ENCODE measurements at places on chromosomes 3 and 15. TPM values are rescaled to one million over a fixed set of nuclear protein-coding genes. Genes with fewer than 3 reads are reported as not detected.

DNA sequence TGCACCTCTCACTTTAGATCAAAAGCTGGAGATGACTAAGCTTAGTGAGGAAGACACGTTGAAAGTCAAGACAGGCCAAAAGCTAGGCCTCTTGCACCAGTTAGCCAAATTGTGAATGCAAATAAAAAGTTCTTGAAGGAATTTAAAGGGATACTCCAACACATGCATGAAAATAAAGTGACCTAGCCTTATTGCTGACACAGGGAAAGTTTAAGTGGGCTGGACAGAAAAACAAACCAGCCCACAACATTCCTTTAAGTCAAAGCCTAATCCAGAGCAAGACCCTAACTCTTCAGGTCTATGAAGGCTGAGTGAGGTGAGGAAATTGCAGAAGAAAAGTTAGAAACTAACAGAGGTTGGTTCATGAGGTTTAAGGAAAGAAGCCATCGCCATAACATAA is 100.6 kb upstream of the PSMD6 start:
- no peak overlapping the region for H3K27ac ChIP-seq
- H3K36me3 ChIP-seq = no peaks in the 10 kb centered on the region
- H3K4me1 ChIP-seq = no peaks in the 10 kb centered on the region
- H3K4me3 ChIP-seq = no peak overlapping the region

DNA sequence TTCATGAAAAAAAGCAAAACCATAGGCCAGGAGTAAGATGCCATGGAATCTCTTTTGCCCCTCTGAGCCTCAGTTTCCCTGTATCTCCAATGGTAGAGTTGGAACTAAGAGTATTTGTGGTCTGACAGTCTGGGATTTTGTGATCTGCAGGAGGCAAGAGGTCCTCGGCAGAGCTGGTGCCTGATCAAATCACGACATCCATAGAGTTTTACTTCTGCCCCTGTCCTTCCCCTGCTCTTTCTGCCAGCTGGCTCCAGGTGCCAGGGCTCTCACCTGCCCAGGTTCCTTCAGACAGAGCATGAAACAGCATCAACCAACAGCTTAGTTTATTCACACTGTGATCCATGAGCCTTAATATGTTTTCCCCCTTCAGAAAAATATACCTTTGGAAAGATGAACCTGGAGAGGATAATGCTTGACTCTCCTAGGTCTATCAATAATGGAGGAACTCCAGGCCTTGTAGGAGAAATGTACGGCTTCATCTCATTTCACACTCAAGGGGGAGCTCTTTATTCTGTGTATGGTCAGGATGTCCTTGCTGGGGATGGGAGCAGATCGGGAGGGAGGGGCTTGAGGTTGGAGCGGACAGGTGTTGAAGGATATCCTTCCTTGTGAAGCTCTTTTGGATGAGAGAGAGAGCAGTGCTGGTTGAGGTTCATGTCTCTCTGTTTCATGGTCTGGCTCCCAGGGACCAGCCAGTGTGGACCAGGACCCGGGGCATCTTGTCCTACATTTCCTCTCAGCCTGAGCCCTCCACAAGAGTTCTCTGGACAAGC is 309.9 kb downstream of the RPLP1 start:
- H3K4me3 ChIP-seq = no peak overlapping the region
- H3K27ac ChIP-seq = no peak overlapping the region
- H3K4me1 ChIP-seq = peaks cover 29% of the 10 kb centered on the region
- H3K36me3 ChIP-seq = no peaks in the 10 kb centered on the region

- H3K36me3 ChIP-seq = no peaks in the 10 kb centered on the region
- H3K27me3 ChIP-seq = no peaks in the 10 kb centered on the region
- no peak overlapping the region for H3K4me3 ChIP-seq
- no peaks in the 10 kb centered on the region for H3K4me1 ChIP-seq
- H3K27ac ChIP-seq = no peak overlapping the region
Observed at GRCh38 chr3:59998058-59998457, 948.2 kb upstream of the CFAP20DC start.

DNA sequence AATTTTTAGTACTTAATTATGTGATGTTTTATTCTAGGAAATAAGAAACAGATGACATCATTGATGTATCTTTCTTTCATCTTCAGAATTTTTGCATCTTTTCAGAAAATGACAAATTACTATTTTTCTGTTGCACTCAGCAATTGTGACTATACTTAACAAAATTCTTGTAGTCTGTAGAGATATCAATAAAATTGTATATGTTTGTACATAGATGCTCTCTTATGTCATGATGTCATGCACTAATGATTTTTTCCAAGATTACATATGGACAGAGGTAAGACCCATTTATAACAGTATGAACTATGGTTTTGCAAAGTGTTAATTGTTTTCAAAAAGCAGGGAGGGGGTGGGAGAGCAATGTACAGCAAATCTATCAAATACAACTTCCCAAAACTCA is 121.2 kb downstream of the POLQ start:
- DNase-seq = no peak
- no peaks in the 10 kb centered on the region for H3K36me3 ChIP-seq
- peaks cover 6% of the 10 kb centered on the region for H3K4me1 ChIP-seq
- H3K4me3 ChIP-seq = no peak overlapping the region
- no peak overlapping the region for H3K27ac ChIP-seq

GRCh38 chr3:87179642-87180041 is 47.5 kb upstream of the CHMP2B start:
- H3K27ac ChIP-seq = no peak overlapping the region
- H3K4me1 ChIP-seq = no peaks in the 10 kb centered on the region
- H3K27me3 ChIP-seq = no peaks in the 10 kb centered on the region
- H3K4me3 ChIP-seq = no peak overlapping the region
- no peaks in the 10 kb centered on the region for H3K36me3 ChIP-seq

DNA sequence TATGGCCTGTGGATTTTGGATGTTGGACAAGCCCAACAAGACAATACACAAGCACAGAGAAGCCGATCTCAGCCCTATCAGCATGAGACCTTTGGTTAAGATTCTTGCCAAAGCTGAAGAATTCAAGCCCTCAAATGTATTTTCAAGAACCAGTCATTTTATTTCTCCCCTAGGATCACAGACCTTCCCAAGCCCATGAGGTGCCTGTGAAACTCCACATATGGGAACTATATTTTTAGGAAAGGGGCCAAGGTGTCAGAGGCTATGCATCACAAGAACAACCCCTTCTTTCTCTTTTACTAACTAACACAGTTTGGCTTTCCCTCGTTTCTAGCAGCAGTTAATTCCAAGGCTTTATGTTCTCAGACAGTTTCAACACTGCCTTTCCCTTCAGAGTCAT is 364.5 kb downstream of the MAGI1 start:
- DNase-seq = no peak
- no peaks in the 10 kb centered on the region for H3K27me3 ChIP-seq
- no peaks in the 10 kb centered on the region for H3K36me3 ChIP-seq
- H3K4me3 ChIP-seq = no peak overlapping the region

GRCh38 chr3:76685858-76686257 is 354.0 kb upstream of the ROBO2 start:
- DNase-seq = no peak
- no peak overlapping the region for H3K4me3 ChIP-seq
- no peaks in the 10 kb centered on the region for H3K27me3 ChIP-seq
- no peaks in the 10 kb centered on the region for H3K36me3 ChIP-seq

- H3K27me3 ChIP-seq = no peaks in the 10 kb centered on the region
- no peak for DNase-seq
- peaks cover 3% of the 10 kb centered on the region for H3K4me1 ChIP-seq
- H3K4me3 ChIP-seq = no peak overlapping the region
- no peaks in the 10 kb centered on the region for H3K36me3 ChIP-seq
- no peak overlapping the region for H3K27ac ChIP-seq
Observed at GRCh38 chr3:36866368-36866767, 78.5 kb downstream of the TRANK1 start.

GRCh38 chr3:100073714-100074307 is 40.5 kb downstream of the FILIP1L start:
- peak overlapping the region; percentile 98 for H3K27ac ChIP-seq
- DNase-seq = peak; percentile 61
- H3K27me3 ChIP-seq = peaks cover 2% of the 10 kb centered on the region
- H3K36me3 ChIP-seq = no peaks in the 10 kb centered on the region
- H3K4me1 ChIP-seq = peaks cover 59% of the 10 kb centered on the region

DNA sequence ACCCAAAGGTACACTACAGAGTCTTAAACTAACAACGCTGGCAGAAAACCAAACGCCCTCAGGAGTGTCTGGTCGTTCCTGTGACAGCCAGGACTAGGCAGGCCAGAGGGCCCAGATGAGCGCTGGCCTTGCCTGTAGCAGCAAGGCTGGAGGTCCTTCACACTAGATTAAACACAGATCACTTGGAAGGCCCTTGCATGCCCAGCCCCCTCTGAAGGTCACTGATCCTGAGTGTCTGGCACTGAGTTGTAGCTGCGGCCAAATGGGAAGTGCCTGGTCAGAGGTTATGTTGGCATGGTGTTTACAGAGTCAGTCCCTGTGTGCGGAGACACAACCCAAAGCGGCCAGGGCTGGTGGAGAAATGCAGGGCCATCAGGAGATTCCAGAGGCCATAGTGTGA is 58.9 kb downstream of the ZNF621 start:
- H3K27me3 ChIP-seq = peaks cover 13% of the 10 kb centered on the region
- no peaks in the 10 kb centered on the region for H3K36me3 ChIP-seq
- no peak overlapping the region for H3K4me3 ChIP-seq

DNA sequence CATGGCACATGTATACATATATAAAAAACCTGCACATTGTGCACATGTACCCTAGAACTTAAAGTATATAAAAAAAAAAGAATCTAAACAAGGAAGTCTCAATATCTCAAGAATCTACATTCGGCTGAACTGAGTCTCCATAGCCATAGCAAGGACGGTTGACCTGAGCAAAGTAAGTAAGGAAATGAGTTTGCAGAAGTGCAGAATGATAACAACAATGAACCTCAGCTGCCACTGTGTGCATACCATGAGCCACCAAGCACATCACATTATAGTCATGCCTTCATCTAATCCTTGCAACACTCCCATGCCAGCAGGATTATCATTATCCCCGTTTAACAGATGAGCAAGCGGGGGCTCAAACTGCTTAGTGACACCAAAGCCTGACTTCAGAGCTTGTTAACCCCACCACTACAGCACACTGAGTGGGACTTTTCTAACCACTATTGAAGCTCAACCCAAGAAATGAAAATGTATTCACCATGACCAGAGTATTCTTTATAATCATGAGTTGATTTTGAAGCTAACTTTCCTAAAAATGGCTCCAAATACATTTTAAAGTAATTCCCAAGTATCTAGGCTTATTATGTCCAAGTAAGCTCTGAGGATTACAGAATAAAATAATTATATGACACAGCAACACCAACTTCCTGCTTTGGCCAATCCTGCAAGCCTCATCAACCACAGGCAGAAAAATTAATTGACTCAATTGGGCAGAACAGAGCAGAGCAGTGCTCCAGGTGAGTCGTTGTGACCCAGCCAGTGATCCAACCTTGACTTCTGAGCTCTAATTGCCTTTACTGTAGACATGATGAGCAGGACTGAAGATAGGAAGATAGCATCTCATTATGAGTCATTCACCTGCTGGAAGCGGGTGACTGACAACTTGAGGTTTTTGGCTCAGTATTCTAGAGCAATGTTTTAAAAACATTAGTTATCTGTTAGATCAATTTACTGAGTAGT is 47.3 kb upstream of the IL12A start:
- H3K36me3 ChIP-seq = no peaks in the 10 kb centered on the region
- DNase-seq = no peak
- H3K4me1 ChIP-seq = no peaks in the 10 kb centered on the region
- no peak overlapping the region for H3K4me3 ChIP-seq

DNA sequence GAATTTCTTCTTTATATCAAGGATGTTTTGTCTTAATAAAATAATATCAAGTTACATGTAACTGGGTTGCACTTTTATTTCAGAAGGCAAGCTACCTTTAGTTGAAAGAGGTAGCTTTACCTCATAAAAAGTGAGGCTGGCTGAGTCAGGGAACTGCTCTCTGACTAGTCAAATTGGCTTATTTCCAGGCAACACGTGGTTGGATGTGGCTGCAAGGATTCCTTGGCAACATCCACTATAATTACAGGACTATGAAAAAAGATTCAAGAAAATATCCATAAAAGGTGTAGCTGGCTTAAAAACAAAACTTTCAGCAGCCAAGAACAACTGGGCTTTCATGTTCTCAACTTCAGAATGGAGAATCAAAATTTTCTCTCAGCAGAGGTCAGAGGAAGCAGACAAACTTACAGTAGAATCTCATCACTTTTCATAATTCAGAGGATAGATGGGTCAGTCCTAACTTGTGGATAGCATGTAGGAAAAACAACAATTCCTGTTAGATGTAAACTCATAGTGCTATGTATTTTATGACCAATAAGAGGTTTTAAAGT is 779.1 kb downstream of the MECOM start:
- no peaks in the 10 kb centered on the region for H3K4me1 ChIP-seq
- no peak for DNase-seq
- H3K27ac ChIP-seq = no peak overlapping the region
- no peaks in the 10 kb centered on the region for H3K36me3 ChIP-seq

Gene NPTN
- total RNA-seq = 223 TPM

Gene FBLN2
- total RNA-seq = 10.5 TPM

Gene WDR93
- total RNA-seq = 0.13 TPM

Gene OGG1
- 22.2 TPM for total RNA-seq

Gene AADACL2
- total RNA-seq = not detected

Gene ABHD17C
- 3.3 TPM for total RNA-seq

Gene AGBL1
- total RNA-seq = 0.03 TPM

Gene KBTBD12
- 0.05 TPM for total RNA-seq

Gene ULK4
- 10.2 TPM for total RNA-seq

All from endothelial cell (in vitro differentiated cells).